ENCODE measurements at places on chromosomes 4 and X.

- no peak for DNase-seq
Measured at GRCh38 chr4:137587796-137588195, 55.5 kb upstream of the PCDH18 start.

- no peak for DNase-seq
Measured at GRCh38 chrX:40816906-40817305, 81.6 kb upstream of the MED14 start.

GRCh38 chrX:137747244-137748043, 181.5 kb downstream of the ZIC3 start:
- DNase-seq: no peak

- no peak for DNase-seq
Measured at GRCh38 chr4:87045234-87045558, 110.4 kb downstream of the AFF1 start.

GRCh38 chr4:169090484-169091215, 80.6 kb upstream of the CBR4 start:
- DNase-seq: no peak

Measured in fibroblast of mammary gland (primary cell).